ELR (cell line): ENCODE measurements at places on chromosomes 6 and 20.

DNA sequence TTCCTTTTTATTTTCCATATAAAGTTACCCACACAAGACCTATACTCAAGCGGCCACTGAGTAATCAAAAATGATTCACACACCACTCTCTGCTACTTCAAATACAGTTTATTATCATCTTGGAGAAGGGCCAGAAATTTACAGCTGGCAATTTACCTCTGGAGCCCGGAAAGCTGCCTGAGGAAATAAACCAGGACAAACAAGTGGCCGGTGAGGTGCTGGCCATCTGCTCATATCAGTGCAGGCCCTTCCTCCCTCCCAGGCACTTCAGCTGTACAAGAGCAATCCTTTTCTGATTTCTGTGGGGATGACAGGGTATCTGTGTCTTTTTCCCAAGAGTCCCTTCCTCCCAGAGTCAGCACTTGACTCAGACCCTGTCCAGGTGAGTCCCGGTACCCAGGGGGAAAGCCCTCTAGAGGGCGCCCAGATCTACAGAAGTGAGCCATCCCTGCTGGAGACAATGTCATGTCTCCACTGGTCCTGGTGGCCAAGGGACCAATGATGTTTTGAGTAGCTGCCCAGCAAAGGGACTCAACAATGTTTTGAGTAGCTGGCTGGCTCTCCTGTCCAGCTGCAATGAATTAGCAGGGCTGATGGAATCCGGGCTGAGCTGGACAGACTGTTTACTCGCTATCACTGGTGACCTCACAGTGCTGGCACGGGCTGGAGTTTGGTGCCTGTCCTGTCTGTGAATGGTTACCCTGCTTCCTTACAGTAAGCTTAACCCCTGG lies 23.6 kb downstream of the LRP11 start:
- DNase-seq, result peak; percentile 68

- DNase-seq, result peak; percentile 97
Observed at GRCh38 chr6:155188707-155189496, 74.9 kb upstream of the CLDN20 start.

- peak; percentile 21 for DNase-seq
Observed at GRCh38 chr20:5845681-5846615, 95.7 kb downstream of the SHLD1 start.

- peak; percentile 96 for DNase-seq
Observed at GRCh38 chr20:25372584-25373336, 17.9 kb downstream of the ABHD12 start.

DNA sequence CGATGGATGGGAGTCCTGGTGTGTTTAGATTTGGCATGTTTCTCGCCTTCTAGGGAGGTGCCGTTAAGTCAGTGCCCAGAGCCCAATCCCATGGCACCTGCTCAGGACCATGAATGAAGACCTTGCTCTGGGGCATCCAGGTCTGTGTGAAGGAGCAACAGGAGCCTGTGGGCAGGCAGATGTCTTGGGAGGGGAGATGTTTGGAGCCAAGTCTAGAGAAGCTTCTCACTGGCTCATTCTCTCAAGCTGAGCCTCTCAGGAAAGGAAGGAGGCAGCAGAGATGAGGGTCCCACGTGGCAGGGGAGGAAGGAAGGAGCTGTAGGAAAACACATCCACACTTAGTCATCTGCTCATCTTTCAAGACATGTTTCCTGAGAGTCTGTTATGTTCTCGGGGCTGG lies 9.5 kb upstream of the SIRPB1 start:
- DNase-seq, result no peak

DNA sequence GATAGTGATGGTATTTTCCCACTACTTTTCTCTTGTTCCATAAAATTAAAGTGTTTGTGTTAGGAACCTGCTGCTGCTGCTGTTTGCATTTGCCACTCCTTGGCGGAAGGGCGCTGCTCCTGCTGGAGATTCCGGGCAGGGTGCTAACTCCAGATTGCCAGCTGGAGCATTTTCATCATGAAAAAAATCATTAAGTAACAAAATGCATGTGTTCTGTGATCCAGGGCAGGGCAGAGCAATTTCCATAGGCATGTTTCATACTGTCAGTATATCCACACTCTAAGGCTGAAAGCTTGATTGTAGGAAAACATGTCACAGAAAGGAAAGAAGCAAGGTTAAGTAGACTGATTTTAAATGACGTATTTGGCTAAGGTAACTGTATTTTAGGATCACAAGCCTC lies 24.0 kb downstream of the PBOV1 start:
- DNase-seq, result no peak

DNA sequence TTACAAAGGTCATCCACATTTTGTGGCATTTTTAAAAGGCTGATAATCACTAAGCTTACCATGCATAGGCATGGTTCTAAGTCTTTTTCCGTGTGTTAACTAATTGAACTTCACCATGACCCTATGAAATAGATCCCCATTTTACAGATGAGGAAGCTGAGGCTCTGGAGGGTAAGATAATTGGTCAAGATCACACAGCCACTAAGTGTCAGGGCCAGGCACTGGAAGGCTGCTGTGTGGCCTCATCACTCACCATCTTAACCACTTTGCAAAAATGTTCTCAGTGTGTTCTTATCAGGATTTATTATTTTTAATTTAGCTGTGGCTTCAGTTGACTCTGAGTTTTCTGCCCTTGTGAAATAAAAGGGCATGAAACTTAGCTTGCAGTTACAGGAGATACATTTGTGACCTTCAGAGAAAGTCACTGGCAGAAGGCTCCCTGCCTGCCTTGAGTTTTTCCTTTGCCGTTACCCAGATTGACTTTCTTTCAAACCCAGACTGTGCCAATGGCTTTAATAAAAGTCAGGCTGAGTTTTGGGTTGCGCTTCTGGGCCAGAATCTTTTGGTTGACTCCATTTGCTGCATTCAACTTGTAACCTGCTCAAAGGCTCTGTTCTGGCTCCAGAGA lies 82.0 kb downstream of the EZR start:
- DNase-seq, result no peak

GRCh38 chr6:141451511-141452353 lies 681.0 kb upstream of the GJE1 start:
- DNase-seq, result peak; percentile 92

DNA sequence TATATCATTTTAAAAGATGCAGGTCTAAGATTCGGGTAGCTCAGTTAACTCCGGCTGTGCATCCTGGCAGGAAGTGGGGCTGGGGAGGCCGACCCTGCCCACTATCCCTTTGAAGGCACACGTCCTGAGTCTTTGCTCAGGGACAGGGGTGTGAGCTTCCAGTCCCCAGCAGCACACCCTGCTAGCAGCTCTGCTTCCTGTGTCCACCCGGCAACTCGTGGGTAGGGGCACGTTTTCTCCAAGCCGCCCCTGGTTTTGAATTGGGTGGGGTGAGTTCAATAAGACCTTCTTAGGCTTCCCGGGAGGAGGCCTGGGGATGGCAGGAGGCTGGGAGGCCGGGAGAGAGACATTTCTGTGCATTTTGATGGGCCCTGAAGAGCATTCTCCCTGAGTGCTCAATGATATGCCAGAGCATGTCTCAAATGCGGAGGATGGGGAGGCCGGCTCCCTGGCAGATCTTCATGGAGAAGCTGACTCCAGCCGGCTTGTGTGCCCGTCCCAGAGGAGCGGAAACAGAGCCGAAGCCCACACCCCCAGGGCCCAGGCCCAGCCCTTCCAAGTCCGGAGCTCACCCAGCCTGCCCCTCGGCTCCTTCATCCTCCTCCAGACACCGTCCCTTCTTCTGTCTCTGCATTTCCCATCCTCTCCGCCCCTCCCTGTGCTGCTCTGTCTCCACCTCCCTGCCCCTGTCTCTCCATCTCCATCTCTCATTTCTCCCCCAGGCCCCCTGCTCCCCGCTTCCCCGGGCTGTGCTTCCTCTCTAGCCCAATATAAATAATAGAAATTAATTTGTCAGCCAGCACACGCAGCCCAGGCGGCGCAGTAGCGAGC lies 36.3 kb upstream of the ZFAND3 start:
- DNase-seq, result peak; percentile 39

DNA sequence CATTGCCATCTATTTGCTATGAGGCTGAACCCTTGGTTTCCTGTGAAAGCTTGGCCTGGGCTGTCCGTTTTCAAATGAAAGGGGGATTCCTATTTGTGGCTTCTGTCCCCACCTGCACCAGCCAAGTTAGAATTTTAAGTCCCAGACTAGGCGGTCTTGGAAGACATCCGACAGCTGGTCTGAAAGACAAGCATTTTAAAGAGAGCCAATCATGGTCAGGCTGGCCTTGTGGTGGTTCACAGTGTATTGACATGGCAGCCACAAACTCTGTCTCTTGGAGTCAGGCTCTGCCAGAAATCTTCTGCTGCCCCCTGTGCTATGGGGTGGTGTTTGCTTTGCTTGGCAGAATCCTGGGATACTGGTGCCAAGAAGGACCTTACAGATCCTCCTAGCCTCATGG lies 319.2 kb upstream of the MOCS1 start:
- DNase-seq, result no peak

DNA sequence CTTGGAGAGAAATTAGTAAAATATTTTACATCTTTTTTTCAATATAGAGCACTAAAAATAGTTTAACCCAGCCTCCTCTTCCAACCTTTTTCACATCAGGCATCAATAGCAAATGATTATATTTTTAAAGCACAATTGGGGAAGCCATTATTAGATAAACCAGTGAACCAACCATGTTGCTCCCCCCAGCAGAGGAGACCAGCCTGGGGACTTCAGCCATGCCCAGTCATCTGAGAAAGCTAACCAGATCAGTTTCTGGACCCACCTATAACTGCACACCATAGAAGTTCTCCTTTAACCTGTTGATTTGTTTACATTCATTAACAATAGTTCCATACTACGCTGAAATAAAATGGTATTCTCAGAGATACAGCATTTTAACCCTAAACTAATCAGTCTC lies 13.8 kb upstream of the SDHAF4 start:
- no peak for DNase-seq

DNA sequence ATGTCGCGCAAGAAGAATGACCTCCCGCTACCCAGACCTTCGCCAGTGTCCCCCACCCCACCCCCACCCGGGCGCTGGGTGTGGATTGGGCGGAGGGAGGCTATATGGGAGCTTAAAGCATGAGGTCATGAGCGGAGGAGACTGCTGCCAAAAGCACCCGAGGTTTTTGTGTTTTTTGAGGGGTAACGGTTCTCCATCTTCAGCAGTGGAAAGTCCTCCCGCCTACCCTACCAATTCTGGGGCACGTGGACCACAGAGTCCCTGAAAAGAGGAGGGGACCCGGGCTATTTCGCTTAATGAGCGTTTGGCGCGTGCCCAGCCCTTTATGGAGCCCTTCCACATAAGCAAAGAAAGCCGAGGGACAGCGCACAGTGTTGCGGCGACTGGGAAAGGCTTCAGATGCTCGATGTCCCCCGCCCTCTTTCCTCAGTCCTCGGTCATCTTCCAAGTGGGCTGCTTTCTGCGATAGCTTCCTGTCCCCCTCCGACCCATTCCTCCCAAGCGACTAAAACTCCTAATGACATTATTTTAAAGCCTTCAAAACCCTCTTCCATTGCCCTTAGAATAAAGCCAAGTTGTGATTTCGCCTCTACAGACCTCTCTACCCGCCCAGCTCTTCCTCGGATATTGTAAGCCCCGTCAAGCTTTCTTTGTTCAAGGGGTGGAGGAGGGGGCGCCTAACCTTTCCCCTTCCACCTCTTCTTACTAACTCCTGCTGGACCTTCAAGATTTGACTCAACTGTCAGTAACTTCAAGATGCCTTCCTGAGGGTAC lies 2.1 kb upstream of the TRERF1 start:
- DNase-seq, result peak; percentile 60

DNA sequence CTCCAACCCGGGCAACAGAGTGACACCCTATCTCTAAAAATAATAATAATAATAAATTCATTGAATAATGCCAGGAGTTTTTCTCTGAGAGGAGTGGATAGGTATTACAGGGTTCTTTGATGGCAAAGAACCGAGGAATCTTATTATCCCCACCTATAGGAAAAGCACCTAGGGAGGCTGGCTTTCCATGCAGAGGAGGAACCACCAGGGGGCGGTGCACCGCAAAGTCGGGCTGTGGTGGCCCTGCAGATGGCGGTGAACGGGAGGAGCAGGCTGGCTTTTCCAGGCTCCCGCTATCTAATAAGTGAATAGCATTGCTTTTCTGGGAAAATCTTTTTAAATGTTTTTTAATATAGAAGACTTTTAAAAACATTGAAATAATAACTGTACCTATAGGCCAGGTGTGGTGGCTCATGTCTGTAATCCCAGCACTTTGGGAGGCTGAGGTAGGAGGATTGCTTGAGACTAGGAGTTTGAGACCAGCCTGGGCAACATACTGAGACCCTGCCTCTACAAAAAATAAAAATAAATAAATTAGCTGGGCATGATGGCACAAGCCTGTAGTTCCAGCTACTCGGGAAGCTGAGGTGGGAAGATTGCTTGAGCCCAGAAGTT lies 864.2 kb downstream of the KIF16B start:
- DNase-seq, result peak; percentile 1

DNA sequence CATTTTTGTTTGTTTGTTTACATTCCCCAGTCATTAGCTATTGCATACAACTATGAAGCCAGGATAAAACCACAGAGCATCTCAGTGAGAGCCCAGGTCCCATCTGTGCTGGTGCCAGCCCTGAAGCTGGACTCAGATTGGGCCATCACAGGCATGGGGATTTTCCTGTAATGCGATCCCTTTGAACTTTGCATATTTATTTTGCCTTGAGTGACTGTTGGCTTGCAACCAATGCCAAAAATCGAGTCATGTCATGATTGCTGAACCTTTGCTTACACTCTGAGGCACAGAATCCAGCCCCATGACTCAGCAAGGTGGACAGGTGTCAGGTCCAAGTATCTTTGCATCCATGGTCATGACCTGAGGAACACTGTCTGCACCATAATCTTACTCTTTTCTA lies 46.2 kb upstream of the GGTLC1 start:
- DNase-seq, result no peak

- DNase-seq, result no peak
Observed at GRCh38 chr6:163231356-163232014, 183.0 kb upstream of the QKI start.

- DNase-seq, result no peak
Observed at GRCh38 chr6:33808641-33809180, 4.9 kb upstream of the MLN start.

- peak; percentile 82 for DNase-seq
Observed at GRCh38 chr6:11700118-11700718, 78.4 kb downstream of the ADTRP start.

GRCh38 chr6:20542927-20543602 lies 8.8 kb downstream of the CDKAL1 start:
- DNase-seq, result peak; percentile 63

DNA sequence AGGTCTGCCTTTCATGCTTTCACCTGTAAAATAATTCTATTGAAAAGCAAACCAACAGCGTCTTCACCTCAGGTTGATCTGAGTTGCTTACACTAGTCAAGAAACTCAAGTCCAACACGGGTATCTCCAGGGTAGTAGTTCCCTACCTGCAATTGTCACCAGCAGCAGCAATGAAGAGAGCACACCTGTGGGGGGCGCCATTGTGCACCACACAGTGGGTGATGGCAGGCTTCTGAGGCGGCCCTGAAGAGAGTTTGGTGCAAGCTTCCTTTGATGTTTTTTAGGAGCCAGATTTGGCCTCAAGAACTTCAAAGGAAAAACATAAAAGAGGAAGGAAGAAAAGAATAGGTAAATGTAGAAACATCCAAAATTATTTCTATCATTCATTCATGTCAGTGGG lies 45.1 kb downstream of the KIAA0319 start:
- no peak for DNase-seq

DNA sequence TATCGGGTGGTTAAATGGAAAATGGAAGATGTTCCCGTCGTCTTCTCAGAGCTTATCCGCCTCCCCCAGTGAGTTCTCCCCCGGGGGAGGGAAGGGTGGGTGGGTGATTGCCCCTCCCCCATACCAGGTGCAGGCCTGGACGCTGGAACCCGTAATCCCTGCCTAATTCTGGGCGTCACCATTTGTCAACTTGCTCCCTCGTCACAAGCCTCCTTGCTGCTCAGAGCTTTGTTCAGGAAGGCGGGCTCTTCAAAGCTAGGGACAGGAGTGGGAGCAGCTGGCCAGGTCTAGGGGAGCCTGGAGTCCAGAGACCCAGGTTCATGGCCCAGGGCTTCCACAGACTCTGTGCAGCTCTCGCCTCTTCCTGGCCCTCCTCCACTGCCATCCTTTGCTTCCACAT lies 25.6 kb downstream of the CDH22 start:
- DNase-seq, result no peak
